ENCODE measurements at places on chromosomes 4 and X.

GRCh38 chr4:80082693-80083092 lies 9.7 kb upstream of the ANTXR2 start:
- H3K27ac ChIP-seq, result no peak overlapping the region
- peaks cover 10% of the 10 kb centered on the region for H3K27me3 ChIP-seq
- DNase-seq, result no peak
- H3K4me3 ChIP-seq, result no peak overlapping the region
- peaks cover 2% of the 10 kb centered on the region for H3K36me3 ChIP-seq

DNA sequence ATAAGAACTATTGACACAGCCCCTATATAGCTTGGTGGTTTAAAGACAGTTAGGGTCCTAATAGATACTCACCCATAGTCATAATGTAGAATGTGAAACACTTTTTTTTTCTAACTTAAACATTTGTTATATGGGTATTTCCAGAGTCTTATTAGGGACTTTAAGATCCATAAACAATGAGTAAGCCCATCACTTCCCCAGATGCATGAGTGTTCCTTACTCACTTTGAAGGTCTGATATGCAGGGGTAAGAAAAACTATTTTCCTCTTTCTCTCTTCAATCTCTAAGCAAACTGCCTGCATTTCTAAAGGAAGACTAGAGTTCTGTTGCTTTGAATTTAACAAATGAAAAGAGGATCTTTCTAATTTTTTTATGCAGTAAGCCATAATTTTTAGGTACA lies 443.6 kb upstream of the PITX2 start:
- no peak for DNase-seq
- no peaks in the 10 kb centered on the region for H3K4me1 ChIP-seq
- no peak overlapping the region for H3K4me3 ChIP-seq
- no peaks in the 10 kb centered on the region for H3K27me3 ChIP-seq

DNA sequence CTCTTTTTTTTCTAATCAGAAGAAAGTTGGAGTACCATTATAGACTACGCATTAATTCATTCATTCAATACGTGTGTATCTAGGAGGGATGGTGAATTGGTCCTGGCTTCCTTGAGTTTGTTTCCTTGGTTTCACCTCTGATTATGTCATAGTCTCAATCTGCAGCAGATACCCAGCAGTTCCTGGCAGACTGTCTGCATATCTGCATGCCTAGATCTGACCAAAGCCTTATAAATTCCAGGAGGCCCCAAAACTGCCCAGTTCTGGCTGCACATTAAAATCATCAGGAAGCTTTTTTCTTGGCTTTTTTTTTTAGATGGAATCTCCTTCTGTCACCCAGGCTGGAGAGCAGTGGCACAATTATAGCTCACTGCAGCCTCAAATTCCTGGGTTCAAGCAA lies 27.2 kb upstream of the SLC34A2 start:
- no peak overlapping the region for H3K27ac ChIP-seq
- no peak overlapping the region for H3K4me3 ChIP-seq
- H3K4me1 ChIP-seq, result no peaks in the 10 kb centered on the region
- no peaks in the 10 kb centered on the region for H3K36me3 ChIP-seq
- peaks cover 5% of the 10 kb centered on the region for H3K27me3 ChIP-seq

- H3K4me3 ChIP-seq, result no peak overlapping the region
- H3K27me3 ChIP-seq, result peaks cover 3% of the 10 kb centered on the region
- peak; percentile 21 for DNase-seq
Measured at GRCh38 chrX:68894513-68895340, 65.9 kb downstream of the EFNB1 start.

DNA sequence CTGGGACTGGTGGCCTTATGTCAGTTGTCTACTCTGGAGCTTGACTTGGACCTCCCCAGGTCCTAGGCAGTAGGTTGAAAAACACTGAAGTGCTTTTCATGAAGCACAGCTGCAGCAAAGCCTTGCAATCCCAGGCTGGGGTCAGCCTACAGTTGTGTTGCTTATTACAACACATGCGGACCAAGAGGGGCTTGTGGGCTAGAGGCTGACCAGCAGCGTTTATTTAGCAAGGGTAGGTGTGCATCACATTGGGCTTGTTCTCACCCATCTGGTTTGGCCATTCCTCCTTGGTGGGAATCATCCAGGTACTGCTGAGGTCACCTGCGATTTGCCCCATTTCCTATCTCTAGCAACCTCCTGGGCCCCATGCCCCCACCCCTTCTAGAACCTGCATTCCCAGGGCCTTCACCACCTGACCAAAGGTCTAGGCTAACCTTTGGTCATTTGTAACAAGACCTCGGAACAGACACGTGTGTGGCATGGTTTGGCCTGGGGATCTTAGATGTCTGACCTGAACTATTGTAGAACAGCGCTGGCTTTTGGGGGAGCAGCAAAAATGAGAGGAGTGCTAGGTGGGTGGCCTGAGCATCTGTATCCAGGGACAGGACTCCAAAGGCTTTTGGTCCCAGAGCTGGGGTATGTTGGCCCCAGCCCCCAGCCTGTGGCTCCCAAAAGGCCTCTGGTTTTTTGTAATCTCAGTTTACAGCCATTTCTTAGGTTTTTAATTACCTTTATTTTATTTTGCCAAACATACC lies 3.0 kb downstream of the RPL10 start:
- H3K4me1 ChIP-seq, result peaks cover 24% of the 10 kb centered on the region
- peaks cover 30% of the 10 kb centered on the region for H3K36me3 ChIP-seq
- peak overlapping the region; percentile 100 for H3K27ac ChIP-seq
- no peak for DNase-seq

DNA sequence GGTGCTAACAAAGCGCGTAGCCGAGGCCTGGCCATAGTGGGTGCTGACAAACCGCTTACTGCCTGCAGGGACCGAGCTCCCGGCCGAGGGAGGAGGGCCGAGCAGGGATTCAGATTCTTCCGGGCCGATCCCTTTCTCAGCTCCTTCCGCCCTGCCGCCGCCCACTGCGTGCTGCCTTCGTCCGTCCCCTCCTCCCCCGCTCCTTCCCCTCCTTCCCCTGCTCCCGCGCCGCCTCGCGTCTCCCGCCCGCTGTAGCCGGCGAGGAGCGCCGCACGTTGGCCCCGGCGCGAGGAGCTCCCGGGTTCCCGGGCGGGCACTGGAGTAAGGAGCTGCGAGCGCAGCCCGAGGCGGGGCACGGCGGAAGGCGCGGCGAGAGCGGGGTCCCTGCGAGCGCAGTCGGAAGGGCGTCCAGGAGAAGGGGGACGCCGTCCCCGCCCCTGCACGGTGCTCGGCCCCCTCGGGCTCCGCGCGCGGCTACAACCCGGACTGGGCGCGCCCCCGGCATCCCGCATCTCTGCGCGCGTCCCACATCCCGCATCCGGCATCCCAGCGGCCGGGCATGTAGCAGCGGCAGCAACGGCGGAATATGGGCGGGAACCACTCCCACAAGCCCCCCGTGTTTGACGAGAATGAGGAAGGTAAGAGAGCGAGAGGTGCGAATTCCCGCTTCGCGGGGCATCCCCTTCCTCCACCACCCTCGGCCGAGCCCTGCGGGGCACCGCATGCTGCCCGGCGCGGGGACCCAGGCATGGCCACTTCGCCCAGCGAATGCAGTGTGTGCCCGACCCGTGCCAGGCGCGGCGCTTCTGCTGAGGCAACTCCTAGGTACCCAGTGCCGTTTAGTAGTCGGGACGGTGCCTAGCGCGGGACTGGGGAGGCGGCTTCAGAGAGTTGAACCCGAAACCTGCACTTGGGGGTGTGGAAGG lies at the start of gene STK32B:
STK32B (plus strand) TSS at position 203 of the 926 bp plus-strand sequence.
- no peaks in the 10 kb centered on the region for H3K36me3 ChIP-seq
- H3K4me1 ChIP-seq, result peaks cover 9% of the 10 kb centered on the region
- DNase-seq, result peak; percentile 36
- no peak within 1 kb of the TSS for H3K27ac ChIP-seq
- H3K4me3 ChIP-seq, result peak within 1 kb of the TSS; percentile 66

DNA sequence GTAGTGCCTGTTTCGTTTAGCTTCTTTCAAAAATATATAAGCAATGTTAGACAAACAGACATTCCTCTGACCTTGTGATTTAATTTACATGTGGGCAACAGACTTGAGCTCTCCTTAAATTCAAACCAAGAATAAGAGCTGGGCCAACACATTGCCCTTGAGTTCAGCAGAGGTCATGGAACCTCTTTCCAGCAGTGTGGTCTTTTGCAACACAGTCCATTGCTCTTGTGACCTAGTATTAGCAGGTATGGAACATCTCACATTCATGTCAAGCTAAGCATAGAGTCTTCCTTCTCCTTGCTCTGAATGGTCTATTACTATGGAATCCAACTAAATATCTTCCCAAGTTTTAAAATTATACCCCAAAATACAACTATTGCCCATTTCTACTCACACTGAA lies 33.7 kb upstream of the MND1 start:
- DNase-seq, result no peak
- H3K27ac ChIP-seq, result no peak overlapping the region
- H3K27me3 ChIP-seq, result peaks cover 8% of the 10 kb centered on the region

GRCh38 chr4:73891739-73892405 lies 22.7 kb downstream of the CXCL1 start:
- no peaks in the 10 kb centered on the region for H3K27me3 ChIP-seq
- DNase-seq, result no peak
- H3K4me1 ChIP-seq, result no peaks in the 10 kb centered on the region
- H3K4me3 ChIP-seq, result no peak overlapping the region
- no peaks in the 10 kb centered on the region for H3K36me3 ChIP-seq

DNA sequence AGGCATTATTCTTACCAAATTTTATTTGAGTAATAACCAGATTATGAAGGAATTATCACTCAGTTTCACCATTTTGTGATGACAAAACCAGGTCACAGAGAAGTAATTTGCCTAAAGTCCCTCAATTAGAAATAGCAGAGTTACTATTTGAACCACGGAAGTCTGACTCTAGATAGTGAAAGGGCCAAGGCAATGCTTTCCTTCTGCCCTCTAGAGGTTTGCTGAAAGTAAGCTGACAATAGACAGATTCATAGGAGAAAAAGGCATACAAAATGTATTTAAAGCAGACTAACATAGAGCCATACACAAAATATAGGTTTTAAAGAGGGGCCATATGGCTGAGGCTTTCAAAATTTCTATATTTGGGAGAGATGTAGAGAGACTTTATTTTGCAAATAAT lies 43.1 kb downstream of the CXXC4 start:
- H3K4me3 ChIP-seq, result no peak overlapping the region
- H3K36me3 ChIP-seq, result no peaks in the 10 kb centered on the region
- no peak overlapping the region for H3K27ac ChIP-seq
- no peaks in the 10 kb centered on the region for H3K27me3 ChIP-seq
- no peaks in the 10 kb centered on the region for H3K4me1 ChIP-seq

- H3K27ac ChIP-seq, result no peak overlapping the region
- no peaks in the 10 kb centered on the region for H3K36me3 ChIP-seq
- no peaks in the 10 kb centered on the region for H3K4me1 ChIP-seq
- H3K27me3 ChIP-seq, result no peaks in the 10 kb centered on the region
- DNase-seq, result no peak
Measured at GRCh38 chrX:6826856-6827255, 291.9 kb upstream of the VCX3A start.

- no peaks in the 10 kb centered on the region for H3K27me3 ChIP-seq
- no peak overlapping the region for H3K4me3 ChIP-seq
- no peak for DNase-seq
Measured at GRCh38 chrX:8319359-8319758, 145.3 kb upstream of the VCX3B start.

DNA sequence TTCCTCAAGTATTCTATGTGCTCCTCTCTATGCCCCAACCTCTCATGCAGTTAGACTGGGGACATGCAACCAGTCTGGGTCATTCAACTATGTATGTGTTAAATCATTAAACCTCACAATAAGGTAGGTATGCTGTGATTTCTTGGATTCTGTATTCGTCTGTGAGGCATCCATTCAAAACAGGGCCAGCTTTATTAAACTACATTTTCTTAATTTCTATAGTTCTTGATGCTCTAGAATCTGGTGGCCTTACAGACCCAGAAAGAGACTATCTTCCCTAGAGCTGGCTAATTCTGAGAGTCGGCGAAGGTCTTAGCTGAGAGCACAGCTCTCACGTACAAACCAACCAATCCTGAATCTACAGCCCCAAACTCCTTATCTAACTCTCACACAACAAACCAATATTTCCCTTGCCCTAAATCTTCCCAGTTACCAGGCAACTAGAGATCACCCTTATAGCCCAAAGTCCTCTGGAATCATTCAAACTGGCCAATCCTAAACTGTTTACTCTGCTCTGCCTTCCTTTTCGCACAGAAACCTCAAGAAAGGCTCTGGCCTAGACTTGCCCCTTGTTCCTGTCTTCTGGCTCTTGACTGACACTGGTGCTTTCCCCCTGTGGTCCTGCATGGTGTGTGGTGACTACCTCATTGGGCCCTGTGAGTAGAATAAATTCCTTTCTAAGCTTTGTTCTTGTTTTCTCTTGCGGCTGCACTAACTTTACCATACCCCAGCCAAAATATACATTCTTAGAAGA lies 203.5 kb upstream of the TET2 start:
- H3K4me3 ChIP-seq, result no peak overlapping the region
- H3K27me3 ChIP-seq, result no peaks in the 10 kb centered on the region
- no peak overlapping the region for H3K27ac ChIP-seq
- DNase-seq, result peak; percentile 33
- H3K36me3 ChIP-seq, result no peaks in the 10 kb centered on the region
- H3K4me1 ChIP-seq, result peaks cover 17% of the 10 kb centered on the region

DNA sequence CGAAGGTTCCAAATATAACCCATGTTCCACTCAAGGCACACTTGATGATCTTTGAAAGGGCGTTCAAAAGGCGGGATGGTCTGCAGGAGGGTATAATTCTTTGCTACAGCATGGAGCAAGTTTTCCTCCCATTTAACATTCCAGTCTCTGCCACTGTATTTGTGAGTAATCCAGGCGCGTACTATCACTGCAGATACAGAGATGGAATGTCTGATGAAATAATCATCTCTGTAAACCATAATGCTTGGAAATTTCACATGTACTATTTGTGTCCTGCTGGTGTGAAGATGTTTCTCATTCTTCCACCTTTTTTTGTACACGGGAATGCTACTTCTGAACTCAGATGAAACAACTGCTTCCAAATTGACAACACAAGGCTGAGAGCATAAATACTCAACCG lies 15.5 kb downstream of the SEL1L3 start:
- no peaks in the 10 kb centered on the region for H3K27me3 ChIP-seq
- no peak for DNase-seq
- no peak overlapping the region for H3K27ac ChIP-seq
- peaks cover 51% of the 10 kb centered on the region for H3K4me1 ChIP-seq

- no peaks in the 10 kb centered on the region for H3K27me3 ChIP-seq
- peaks cover 17% of the 10 kb centered on the region for H3K4me1 ChIP-seq
- H3K27ac ChIP-seq, result no peak overlapping the region
- no peak for DNase-seq
- no peak overlapping the region for H3K4me3 ChIP-seq
Measured at GRCh38 chr4:100162027-100162685, 28.1 kb downstream of the DDIT4L start.

GRCh38 chrX:52995987-52996331 lies 37.6 kb upstream of the FAM156A start:
- peak overlapping the region; percentile 90 for H3K4me3 ChIP-seq
- no peaks in the 10 kb centered on the region for H3K27me3 ChIP-seq
- no peaks in the 10 kb centered on the region for H3K36me3 ChIP-seq
- peak overlapping the region; percentile 97 for H3K27ac ChIP-seq

DNA sequence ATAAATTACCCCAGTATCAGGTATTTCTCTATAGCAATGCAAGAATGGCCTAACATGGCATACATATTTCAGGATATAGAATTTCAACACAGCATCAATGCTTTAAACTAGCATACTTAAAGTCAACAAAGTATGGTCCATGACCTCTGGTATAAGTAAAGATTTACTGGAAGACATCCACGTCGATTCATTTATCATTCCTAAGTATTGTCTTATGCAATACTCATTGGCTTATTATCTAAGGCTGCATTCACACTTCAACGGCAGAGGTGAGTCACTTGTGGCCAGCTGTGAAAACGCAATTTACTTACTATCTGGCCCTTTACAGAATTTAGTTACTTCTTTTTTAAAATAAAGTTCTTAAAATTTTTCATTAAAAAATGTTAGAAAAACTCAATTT lies 42.6 kb downstream of the ADGRA3 start:
- no peaks in the 10 kb centered on the region for H3K4me1 ChIP-seq
- H3K4me3 ChIP-seq, result no peak overlapping the region
- no peak overlapping the region for H3K27ac ChIP-seq
- no peaks in the 10 kb centered on the region for H3K36me3 ChIP-seq
- no peak for DNase-seq
- no peaks in the 10 kb centered on the region for H3K27me3 ChIP-seq
